GM20000 (cell line): ENCODE measurements at places on chromosomes 1 and 21.
A peak's percentile ranks its signal among the peaks of the same experiment; 100 is the strongest.

DNA sequence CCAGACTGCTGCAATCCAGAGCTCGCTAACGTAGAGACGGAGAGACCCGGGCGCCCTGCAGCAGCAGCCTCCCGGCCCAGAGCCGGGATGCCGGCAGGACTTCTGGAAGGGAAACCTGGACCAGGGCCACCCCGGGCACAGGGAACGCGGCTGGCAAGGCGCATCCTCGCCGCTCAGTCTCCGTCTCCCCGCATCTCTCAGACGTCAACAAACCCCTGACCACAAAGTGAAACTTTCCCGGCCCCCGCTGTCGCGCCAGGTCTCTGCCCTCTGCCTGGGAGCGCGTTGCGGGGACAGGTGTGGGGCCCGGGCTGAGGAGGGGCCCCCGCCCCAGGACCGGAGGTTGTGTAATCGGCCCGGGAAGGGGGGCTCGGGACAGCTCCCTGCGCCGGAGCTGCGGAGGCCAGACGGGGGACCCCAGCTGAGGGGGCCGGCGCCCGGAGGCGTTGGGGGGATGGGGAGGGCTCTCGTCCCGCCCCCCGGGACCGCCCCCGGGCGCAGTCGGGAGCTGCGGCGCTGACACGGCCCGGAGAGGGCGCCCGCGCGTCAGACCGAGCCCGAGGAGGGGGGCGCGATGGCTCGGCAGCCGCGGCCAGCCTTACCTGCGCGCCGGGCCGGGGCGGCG lies 116.6 kb upstream of the HIVEP3 start:
- peak; percentile 93 for DNase-seq

- peak; percentile 78 for DNase-seq
Measured at GRCh38 chr21:25735646-25736597, 1.1 kb downstream of the GABPA start.

- DNase-seq: no peak
Measured at GRCh38 chr1:172751683-172752082, 92.8 kb downstream of the FASLG start.

GRCh38 chr1:112522621-112523020 lies 13.9 kb downstream of the WNT2B start:
- no peak for DNase-seq

DNA sequence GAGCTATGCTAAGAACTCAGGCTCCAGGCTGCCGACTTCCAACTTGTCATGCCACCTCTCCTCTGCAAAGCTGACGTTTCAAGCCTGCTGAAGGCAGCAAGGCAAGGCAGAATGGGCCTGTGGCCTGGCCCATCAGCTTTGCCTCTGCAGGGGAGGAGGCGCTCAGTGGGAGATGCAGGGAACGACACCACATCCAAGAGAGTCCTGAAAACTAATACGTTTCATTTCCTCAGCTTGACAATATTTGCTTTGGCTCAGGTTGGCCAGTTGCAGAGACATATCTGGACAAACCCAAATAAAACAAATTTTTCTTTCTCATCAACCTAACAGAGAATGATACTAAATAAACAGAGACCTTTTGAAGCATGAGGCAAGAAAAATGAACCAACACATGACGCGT lies 35.3 kb downstream of the BEND5 start:
- DNase-seq: no peak

- DNase-seq: peak; percentile 37
Measured at GRCh38 chr1:226697151-226697928, 41.7 kb downstream of the ITPKB start.

DNA sequence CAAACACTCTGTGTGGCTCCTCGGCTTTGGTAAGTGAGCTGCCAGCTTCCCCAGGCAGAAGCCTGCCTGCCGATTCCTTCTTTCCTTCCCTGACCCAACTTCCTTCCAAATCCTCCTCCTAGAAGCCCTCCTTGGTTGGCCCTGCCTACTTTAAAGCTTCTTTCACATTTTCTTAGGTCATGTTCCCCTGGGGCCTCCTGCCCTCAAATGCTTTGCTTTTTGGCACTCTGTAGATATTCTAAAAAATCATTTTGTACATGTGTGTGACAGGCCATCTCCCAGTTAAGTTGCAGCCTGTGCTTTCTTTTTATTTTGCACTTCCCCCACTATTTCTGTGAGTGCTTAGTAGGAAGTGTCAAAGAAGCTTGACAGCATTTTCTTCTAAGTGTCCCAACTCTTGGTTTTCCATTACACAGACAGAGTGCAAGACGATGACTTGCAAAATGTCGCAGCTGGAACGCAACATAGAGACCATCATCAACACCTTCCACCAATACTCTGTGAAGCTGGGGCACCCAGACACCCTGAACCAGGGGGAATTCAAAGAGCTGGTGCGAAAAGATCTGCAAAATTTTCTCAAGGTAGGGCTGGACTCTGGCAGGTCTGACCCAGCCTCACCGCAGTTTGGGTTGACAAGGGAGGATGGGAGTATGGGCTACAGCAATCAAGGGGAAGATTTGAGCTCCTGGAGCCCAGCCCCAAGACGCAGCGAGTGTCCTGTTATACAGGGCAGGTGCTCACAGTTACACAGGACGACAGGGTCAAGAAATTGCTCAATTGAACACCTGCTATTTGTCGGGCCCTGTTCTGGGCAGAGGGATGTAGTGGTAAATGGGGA lies at the start of gene S100A9:
TSS of gene S100A9 (plus strand) at position 2 of the 838 bp plus-strand sequence. CDS start at position 432, 430 bp downstream.
- DNase-seq: no peak

DNA sequence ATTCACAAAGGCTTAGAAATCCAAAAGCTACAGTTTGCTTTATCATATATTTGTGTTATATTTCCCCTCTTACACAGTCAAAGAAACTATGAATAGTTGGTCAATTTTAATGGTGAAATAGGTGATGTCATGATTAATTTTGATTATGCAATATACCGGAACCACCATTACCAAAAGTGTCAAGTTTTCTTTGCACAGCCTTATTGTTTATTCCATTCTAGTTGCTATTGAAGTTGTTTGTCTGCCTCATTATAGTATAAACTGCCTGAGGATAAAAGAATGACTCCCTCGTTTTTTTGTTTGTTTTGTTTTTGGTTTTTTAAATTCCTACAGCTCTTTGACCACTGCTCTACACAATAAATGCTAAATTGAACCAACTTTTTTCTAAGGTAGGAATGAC lies 690.6 kb upstream of the ZP4 start:
- DNase-seq: no peak

GRCh38 chr1:180488661-180489060 lies 13.7 kb downstream of the ACBD6 start:
- no peak for DNase-seq

DNA sequence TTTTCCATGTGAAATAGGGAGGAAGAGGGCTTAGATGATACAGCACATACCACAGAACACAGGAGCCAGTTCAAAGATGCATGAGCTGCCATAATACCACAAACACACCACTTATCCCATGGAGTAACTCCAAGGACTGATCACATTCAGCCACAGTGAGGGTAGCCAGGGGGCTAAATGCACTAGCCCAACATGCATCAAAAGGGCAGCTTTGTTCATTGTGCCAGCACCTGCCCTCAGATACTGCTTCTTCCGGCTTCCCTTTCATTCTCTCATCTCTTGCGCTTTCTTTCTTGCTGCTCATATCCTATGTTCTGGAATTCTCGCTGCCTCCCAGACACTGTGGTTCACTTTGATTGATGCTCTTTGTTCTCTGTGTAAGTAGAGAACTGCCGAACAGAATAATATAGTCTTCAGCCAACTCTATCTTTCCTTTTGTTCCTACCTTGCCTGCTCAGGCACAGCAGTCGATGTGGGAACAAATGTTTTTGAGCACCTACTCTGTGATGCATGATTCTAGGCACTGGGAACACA lies 50.0 kb upstream of the SYT6 start:
- no peak for DNase-seq

DNA sequence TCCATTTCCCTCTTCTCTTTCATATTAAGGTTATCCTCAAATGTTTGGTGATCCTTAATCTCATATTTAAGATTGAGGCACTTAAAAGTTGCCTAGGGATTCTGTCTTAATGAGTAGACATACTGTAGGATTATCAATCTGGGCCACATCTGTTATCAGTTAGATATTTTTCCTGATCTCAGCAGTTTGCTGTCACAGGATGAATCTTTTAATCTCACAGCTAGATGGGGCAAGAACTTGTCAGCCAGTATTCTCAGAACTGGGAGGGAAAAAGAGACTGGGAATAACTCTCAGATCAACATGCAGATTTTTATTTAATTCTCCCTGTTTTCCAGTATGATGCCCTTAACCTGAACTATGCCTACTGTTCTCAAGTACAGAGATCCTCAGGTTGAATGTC lies 14.0 kb downstream of the ZNF644 start:
- DNase-seq: no peak

DNA sequence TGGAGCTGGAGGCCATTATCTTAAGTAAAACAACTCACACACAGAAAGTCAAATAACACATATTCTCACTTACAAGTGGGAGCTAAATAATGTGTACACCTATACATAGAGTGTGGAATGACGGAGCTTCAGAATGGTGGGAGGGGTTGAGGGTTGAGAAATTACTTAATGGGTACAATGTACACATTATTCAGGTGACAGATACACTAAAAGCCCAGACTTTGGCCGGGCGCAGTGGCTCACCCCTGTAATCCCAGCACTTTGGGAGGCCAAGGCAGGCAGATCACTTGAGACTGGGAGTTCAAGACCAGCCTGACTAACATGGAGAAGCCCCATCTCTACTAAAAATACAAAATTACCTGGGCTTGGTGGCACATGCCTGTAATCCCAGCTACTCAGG lies 24.9 kb upstream of the LRIG2 start:
- no peak for DNase-seq
